GOT3 (cell line): ENCODE measurements at places on chromosomes 4 and X.

DNA sequence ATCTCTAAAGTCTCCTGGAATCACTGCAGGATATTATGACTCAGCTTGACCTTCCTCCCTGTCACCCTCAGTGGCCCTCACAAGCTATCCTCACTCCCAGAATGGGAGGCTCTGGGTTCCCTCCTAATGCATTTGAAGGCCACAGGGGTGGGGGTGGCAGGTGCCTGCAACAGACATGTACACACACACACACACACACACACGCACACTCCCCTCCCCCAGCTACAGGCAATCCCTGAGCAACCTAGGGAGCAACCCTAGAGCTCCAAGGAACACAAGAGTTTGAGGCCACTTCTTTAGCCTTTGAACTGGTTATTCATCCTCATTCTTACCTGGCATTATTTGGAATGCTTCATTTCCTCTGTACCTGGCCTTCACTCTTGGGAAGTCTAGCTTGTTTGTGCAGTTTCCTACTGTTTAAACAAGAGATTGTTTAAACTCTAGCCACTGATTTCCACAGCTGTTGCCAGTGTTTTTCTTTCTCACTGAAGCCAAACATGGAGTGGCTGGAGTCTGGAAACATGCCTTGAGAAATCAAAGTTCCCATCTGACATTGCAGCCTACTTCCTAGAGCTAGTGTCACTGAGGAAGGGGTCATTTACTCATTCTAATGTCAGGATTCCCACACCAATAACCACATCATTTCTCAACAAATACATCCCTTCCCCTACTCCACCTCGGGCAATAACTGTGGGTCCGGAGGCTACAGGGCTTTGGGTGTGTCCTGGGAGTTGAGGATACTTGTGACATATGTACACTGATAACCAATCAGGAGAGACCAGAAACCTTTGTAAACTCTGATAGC lies 37.7 kb downstream of the MAOA start:
- DNase-seq, result no peak

DNA sequence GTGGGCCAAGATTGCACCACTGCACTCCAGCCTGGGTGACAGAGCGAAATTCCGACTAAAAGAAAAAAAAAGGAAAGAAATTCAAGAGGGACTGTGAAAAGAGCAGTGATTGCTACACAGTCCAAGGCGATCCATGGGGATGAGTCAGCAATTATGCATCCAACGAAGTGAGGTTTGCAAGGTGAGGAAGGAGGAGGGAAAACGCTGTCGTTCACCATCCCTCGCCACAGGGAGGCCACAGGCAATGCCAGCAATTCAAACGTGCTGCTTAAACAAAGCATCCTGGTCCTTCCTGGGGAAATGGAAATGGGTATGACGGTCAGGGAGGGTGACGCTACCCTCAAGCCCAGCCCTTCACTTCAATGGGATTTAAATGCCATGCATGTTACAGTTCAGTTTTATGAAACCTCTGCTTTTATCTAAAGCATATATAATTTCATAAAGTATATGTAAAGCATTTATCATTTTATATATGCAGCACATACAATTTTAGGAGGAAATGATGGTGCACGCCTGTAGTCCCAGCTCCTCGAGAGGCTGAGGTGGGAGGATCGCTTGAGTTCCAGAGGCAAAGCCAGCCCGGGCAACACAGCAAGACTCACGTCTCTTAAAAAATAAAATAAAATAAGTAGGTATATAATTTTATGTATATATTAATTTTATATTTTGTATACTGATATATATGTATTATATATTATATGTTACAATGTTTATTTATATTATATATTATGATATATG lies 108.7 kb downstream of the DHRSX start:
- DNase-seq, result no peak

DNA sequence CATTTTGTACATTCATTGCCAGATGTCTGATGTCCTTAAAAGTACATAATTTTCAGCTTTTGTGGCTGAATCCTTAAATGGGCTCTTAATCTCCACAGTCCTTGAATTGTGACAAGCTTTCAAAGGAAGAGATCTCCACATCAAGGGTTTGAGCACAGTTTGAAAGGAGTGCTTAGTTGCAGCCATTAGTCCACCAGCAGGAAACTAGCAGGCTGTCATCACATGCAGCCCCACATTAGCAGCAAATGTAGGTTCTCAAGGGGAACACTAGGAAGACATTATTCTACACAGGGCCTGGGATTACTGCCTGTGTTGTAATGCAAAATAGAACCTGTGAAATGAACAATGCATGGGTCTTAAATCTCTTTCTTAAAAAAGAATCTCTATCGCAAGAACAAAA lies 173.2 kb downstream of the CBLL2 start:
- DNase-seq, result no peak

GRCh38 chr4:118396881-118397622 lies 44.2 kb upstream of the PRSS12 start:
- no peak for DNase-seq

GRCh38 chrX:150627957-150628356 lies 59.5 kb downstream of the MTM1 start:
- DNase-seq, result no peak

DNA sequence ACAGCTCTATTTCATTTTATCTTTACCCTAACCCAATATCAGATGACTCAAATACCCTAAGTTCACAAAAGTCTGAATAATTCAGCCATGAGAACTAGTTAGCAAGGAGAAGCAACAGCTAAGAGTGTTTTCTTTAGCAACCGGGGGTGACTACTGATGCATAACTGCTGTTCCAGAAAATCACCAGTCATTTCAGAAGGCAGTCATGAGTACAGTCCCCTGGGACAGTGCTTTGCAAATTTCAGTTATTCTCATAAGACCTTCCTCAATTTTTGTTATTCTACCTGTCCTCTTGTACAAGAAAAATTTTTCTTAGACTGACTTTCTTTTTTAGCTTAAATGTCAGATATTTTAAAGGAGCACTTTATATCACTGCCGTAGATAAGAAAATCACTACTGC lies 16.4 kb downstream of the BANK1 start:
- no peak for DNase-seq

- no peak for DNase-seq
These were observed 64.4 kb downstream of the SLC9A7 start for GRCh38 chrX:46694549-46694948.

GRCh38 chr4:2497931-2498330 lies 29.0 kb downstream of the RNF4 start:
- DNase-seq, result no peak

GRCh38 chr4:106401157-106401556 lies 32.6 kb upstream of the GIMD1 start:
- DNase-seq, result no peak

DNA sequence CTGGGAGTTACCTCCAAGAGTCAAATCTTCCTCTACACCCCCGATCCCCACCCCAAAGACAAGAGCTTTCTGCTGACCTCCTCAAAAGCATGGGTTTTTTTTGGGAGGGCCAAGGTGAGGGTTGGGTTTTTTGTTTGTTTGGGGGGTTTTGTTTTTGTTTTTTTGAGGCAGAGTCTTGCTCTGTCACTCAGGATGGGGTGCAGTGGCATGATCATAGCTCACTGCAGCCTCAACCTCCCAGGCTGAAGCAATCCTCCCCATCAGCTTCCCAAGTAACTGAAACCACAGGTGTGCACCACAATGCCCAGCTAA lies 18.7 kb upstream of the WFS1 start:
- no peak for DNase-seq

GRCh38 chr4:38044060-38044459 lies 83.9 kb downstream of the PTTG2 start:
- DNase-seq, result no peak

GRCh38 chrX:47218280-47218919 lies at the start of gene CDK16:
TSS of gene CDK16 (plus strand) at chrX:47218681. CDS start at chrX:47223558, 4,877 bp downstream.
- DNase-seq, result peak; percentile 44

GRCh38 chrX:9698576-9698975 lies 67.1 kb downstream of the GPR143 start:
- DNase-seq, result no peak

DNA sequence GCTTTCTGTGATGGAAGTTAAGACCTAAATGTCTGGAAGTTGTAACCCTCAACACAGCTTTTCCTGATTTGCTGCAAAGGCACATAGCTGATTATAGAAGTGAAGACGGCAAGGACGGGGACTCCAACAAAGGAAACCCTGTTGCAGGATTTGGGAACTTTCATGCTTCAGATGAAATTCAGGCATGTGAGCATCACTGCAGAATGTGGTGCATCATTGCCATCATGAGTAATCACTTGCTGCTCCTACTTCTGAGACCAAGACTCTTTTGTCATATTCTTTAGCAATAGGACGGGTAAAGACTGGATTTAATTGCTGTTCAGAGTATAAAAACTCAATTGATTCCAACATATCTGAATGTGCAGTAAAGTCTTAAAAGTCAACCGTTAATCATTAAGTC lies 35.8 kb downstream of the YIPF6 start:
- no peak for DNase-seq

GRCh38 chr4:140755774-140756318 lies 339 bp downstream of the TBC1D9 start:
- DNase-seq, result no peak

DNA sequence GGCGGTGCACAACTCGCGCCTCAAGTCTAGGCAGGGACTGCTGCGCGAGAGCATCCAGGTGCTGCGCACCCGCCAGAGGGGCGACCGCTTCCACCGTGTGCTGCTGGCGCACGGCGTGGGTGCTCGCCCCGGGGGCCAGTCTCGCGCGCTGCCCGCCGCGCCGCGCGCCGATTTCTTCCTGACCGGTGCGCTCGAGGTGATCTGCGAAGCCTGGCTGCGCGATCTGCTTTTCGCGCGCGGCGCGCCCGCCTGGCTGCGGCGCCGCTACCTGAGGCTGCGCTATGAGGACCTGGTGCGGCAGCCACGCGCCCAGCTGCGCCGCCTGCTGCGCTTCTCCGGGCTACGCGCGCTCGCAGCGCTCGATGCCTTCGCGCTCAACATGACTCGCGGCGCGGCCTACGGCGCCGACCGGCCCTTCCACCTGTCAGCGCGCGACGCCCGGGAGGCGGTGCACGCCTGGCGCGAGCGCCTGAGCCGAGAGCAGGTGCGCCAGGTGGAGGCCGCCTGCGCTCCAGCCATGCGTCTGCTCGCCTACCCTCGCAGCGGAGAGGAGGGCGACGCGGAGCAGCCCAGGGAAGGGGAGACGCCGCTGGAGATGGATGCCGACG lies 1.3 kb downstream of the CHST7 start:
- DNase-seq, result no peak

GRCh38 chr4:76806346-76806745 lies 91.6 kb downstream of the SOWAHB start:
- DNase-seq, result no peak

GRCh38 chr4:4854649-4855295 lies 4.7 kb upstream of the MSX1 start:
- no peak for DNase-seq

DNA sequence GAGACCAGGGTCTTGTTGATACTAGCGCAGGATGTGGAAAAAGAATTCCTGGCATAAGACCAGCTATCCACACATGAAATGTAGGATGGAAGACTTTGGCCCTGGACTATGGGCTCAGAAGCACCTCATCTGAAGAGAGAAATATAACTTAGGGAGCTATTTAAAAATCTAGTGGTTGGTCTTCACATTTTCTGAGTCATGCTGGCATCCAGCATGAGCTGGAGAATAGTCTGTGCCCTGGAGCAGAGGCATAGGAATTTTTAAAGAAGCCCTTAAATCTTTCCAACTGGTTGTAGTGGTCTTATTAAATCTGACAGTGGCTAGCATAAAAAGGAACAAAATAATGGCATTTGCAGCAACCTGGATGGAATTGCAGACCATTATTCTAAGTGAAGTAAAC lies 86.3 kb downstream of the SMARCA5 start:
- DNase-seq, result no peak
